Cardiac ventricle fibroblast (primary cell): ENCODE measurements at places on chromosomes 3 and 15. TPM values are rescaled to one million over a fixed set of nuclear protein-coding genes. Genes with fewer than 3 reads are reported as not detected.

SKOR1 gene
- total RNA-seq = 0.06 TPM in 1 of 2 replicates, not detected in the other

C3orf85 gene
- total RNA-seq = not detected in 2 replicates

UBE3A gene
- total RNA-seq = 32.0 and 39.6 TPM in 2 replicates

PIERCE2 gene
- total RNA-seq = 3.4 and 8.4 TPM in 2 replicates

PLA2G4F gene
- total RNA-seq = not detected in 2 replicates

LRRC15 gene
- not detected in 2 replicates for total RNA-seq

MAP1A gene
- 22.8 and 24.6 TPM in 2 replicates for total RNA-seq

ARHGEF26 gene
- 5.4 and 5.8 TPM in 2 replicates for total RNA-seq

IGF2BP2 gene
- total RNA-seq = 27.5 and 47.8 TPM in 2 replicates

ZNF80 gene
- total RNA-seq = not detected in 2 replicates

SPATA12 gene
- total RNA-seq = 0.12 TPM in 1 of 2 replicates, not detected in the other

NKTR gene
- 22.7 and 26.0 TPM in 2 replicates for total RNA-seq

CLSTN2 gene
- 4.8 and 5.6 TPM in 2 replicates for total RNA-seq

GOLGA6L9 gene
- 0.06 and 0.54 TPM in 2 replicates for total RNA-seq

FSD2 gene
- total RNA-seq = not detected in 2 replicates

TMIE gene
- not detected in 2 replicates for total RNA-seq

C3orf20 gene
- not detected in 2 replicates for total RNA-seq

FEZF2 gene
- not detected in 2 replicates for total RNA-seq

RBP2 gene
- total RNA-seq = not detected in 2 replicates

RASSF1 gene
- 18.4 and 23.3 TPM in 2 replicates for total RNA-seq

C15orf62 gene
- 0.05 and 0.25 TPM in 2 replicates for total RNA-seq

TLR9 gene
- total RNA-seq = not detected in 2 replicates

PRKAR2A gene
- 21.2 and 30.6 TPM in 2 replicates for total RNA-seq

THSD4 gene
- 2.3 and 3.2 TPM in 2 replicates for total RNA-seq

GHSR gene
- not detected in 2 replicates for total RNA-seq

HRH1 gene
- 13.5 and 13.8 TPM in 2 replicates for total RNA-seq

ANKRD34C gene
- total RNA-seq = not detected in 2 replicates

SCN11A gene
- 0.12 and 0.15 TPM in 2 replicates for total RNA-seq

SLC28A2 gene
- not detected in 2 replicates for total RNA-seq

TMF1 gene
- 25.3 and 31.4 TPM in 2 replicates for total RNA-seq

GREM1 gene
- 0.06 and 0.10 TPM in 2 replicates for total RNA-seq

GPR62 gene
- total RNA-seq = 0.12 TPM in 1 of 2 replicates, not detected in the other

JAGN1 gene
- total RNA-seq = 34.1 and 40.8 TPM in 2 replicates
